ENCODE measurements at places on chromosomes 1 and 21. TPM values are rescaled to one million over a fixed set of nuclear protein-coding genes. Genes with fewer than 3 reads are reported as not detected.
A peak's percentile ranks its signal among the peaks of the same experiment; 100 is the strongest.

The KCNT2 gene
- total RNA-seq: 1.7 TPM

- DNase-seq: no peak
Measured at GRCh38 chr1:36966242-36966641, 68.1 kb downstream of the GRIK3 start.

The MYBPH gene
- not detected for total RNA-seq

DNA sequence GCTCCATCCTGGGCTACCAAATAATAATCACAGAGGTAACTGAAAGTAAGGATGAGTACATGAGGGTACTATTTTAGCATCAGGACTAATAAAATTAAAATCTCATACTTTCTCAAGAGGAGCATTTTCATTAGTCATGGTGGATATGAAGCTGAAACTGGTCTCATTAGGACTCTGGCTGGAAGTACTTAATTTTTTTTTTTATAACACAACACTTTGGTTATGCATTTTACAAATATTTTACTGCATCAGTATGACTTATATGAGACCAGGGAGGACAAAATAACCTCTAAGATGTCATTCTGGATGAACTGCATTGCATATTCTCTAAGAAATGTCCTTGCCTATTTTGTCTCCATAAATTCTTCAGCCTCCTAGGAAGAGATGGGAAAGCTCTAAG, 290.9 kb downstream of the HLX start:
- DNase-seq: no peak

The NPR1 gene
- 0.92 TPM for total RNA-seq

GRCh38 chr1:102572637-102573036, 535.7 kb downstream of the COL11A1 start:
- DNase-seq: no peak

The CFHR2 gene
- total RNA-seq: not detected

The OR2T1 gene
- not detected for total RNA-seq

The CDA gene
- total RNA-seq: 6.0 TPM

- no peak for DNase-seq
Measured at GRCh38 chr1:53197291-53198200, 922 bp downstream of the CPT2 start.

DNA sequence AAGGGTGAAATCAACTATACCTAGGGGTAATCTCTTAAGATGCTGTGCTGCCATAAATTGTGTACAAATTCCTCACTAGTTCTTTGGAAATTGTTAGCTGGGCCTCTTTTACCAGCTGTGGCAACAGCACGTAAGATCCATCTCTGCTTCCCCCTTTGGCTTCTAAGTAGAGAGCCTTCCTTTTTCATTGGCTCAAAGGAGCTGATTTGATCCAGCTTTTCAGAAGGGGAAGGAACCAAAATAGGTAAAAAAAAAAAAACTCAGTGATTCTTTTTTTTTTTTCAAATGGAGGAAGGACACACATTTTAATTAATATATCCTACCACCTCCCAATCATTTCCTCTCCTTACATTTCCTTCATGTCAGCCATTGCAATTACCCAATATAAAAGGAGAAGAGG, 4.0 kb upstream of the RCAN1 start:
- no peak for DNase-seq

DNA sequence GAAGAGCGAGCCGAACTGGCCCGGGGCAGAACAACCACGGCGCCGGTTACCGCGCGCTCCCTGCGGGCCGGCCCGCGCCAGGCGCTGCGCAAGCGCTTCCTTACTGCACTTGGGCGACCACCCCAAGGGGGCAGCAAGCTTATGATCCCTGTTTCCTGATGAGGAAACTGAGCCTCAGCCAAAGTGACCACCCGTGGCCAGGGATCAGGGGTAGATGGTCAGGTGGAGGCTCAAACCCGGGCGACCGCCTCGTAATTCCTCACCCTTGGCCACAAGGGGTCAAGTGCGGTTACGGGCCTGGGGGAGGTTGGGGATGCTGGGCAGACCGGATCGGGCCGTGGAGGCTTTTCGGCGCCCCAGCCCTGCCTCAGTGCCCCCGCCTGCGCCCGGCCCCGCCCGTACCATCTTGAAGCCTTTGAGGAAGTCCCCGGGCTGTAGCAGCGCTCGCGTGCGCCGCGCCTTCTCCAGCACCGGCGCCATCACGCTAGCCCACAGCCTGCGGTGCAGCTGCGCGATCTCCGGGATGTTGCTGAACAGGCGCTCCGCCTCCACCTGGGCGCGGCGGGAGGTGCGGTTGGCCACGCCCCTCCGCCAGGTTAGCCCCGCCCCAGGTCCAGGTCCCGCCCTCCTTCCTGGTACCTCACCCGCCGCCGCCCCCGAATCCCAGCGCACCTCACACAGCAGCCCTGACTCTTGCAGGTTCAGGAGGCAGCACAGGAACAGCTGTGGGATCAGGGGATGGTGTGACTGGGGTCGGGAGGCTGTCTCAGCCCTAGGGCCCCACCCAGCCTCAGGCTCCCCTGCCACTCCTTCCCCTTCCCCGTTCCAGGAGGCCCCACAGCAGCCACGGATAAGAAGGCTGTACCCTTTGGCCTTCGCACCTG, 5.4 kb upstream of the TNFRSF25 start:
- DNase-seq: no peak

The DONSON gene
- total RNA-seq: 41.4 TPM

The PEAR1 gene
- 19.0 TPM for total RNA-seq

The FHAD1 gene
- total RNA-seq: 0.43 TPM

The CYP2J2 gene
- total RNA-seq: 4.3 TPM

DNA sequence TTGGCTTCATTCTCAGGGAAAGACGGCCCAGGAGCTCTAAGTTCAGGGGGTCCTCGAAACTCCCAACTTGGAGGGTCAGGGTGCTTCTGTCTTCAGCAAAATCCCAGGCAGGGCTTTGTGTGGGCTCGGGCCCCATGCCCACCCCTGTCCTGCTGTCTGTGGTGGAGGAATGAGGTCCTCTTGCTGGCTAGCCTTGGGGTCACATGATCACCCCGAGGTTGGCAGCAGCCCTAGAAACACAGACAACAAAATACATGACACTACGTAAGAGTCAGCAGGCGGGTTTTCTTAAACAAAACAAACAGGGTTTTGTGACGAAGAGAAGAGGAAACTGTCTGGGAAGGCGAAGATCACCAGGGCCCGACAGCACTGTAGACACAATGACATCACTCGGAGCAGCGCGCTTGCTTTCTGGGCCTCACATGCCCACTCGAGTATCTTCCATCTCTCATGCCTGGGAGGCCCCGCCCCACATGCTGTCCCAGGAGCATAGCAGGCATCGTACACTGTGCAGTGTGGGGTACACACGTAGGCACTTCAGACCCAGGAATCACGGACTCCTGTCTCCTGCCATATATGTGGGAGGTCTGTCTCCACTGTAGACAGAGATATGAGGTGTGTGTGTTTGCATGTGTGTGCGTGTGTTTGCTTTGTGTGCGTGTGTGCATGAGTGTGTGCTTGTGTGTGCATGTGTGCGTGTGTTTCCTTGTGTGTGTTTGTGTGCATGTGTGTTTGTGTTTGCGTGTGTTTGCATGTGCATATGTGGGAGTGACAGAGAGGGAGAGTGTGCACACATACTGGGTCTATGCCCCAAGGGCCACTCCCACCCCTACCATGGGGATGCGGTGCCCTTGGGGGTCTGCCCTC, 94.7 kb downstream of the SIK1 start:
- DNase-seq: no peak

The ACP6 gene
- total RNA-seq: 6.9 TPM

DNA sequence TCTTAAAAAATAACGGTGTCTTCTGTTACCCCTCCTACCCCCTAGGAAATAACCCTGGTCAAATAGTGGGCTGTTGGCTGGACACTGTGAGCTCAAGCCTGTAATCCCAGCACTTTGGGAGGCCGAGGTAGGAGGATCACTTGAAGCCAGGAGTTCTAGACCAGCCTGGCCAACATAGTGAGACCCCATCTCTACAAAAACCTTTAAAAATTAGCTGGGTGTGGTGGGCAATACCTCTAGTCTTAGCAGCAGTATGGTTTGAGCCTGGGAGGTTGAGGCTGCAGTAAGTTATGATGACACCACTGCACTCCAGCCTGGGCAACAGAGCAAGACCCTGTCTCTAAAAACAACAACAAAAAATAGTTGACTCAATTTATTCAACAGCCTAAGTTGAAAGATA, 453.7 kb downstream of the SIPA1L2 start:
- DNase-seq: no peak

The HLCS gene
- total RNA-seq: 21.0 TPM

The PLA2G4A gene
- 2.3 TPM for total RNA-seq

The OR2L13 gene
- total RNA-seq: not detected

GRCh38 chr1:115771094-115771846, 2.8 kb upstream of the CASQ2 start:
- no peak for DNase-seq

- DNase-seq: peak; percentile 70
Measured at GRCh38 chr1:112704934-112705627, 1.8 kb downstream of the RHOC start.

The ZNF683 gene
- total RNA-seq: not detected
